Naive thymus-derived CD8-positive, alpha-beta T cell (primary cell): ENCODE measurements at places on chromosomes 5 and 9. TPM values are rescaled to one million over a fixed set of nuclear protein-coding genes. Genes with fewer than 3 reads are reported as not detected.

Gene PPP2CA
- 100 TPM for total RNA-seq

Gene SLC25A2
- total RNA-seq = 2.1 TPM

Gene PCDHGB3
- total RNA-seq = 0.71 TPM

Gene FAM221B
- not detected for total RNA-seq

Gene GPR107
- 21.9 TPM for total RNA-seq

Gene PAEP
- total RNA-seq = not detected

Gene DMRT2
- total RNA-seq = not detected

Gene EPB41L4A
- 0.30 TPM for total RNA-seq

Gene SLC6A7
- total RNA-seq = not detected

Gene TLX3
- total RNA-seq = not detected

Gene MAMDC2
- not detected for total RNA-seq

Gene STPG3
- total RNA-seq = not detected
